Stimulated activated naive B cell treated with anti-CD40 and anti-IgM and Interleukin-4, amounts not matched to agents 10 μg/mL and 1 μg/mL and 100 μg/mL, for 72 hours (primary cell): ENCODE measurements at places on chromosomes 3 and 15.

GRCh38 chr3:40186508-40186907 is 123.0 kb upstream of the EIF1B start:
- DNase-seq = no peak

- no peak for DNase-seq
Measured at GRCh38 chr15:48845123-48845522, 32.8 kb upstream of the EID1 start.

GRCh38 chr15:57486833-57487232 is 104.9 kb upstream of the MYZAP start:
- DNase-seq = no peak

DNA sequence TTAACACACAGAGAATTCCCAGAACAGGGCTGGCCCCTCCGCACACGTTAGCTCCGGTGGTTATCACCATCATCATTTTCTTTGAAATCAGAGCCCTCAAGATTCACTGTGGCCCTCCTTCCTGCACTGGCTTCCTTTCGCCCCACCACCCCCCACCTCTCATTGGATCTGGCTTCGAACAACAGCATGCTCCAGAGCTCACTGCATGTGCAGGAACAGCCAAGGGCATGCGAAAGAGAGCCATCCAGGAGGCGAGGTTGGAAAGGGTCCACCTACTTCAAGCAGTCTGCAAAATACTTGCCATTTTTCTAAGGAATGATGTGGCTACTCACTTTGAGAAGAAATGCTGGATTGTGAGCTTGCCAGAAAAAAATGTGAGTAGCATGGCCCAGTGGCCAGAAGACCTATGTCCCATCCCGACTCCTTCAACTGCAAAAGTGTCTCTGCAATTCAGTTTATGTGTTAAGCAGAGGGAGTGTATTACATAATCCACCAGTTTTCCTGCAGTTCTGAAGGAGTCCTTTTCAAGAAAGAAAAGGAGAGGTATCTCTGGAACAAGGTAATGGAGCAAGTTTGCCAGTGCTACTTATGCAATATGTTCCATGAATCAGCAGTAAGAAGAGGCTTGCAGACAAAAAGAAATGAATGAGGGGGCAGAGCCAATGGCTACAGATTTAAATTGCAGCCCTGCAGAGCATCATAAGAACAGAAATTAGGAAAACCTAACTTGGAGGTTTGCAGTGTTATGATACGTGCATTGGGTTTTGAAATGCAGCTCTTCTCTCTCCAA is 92.8 kb downstream of the OCA2 start:
- no peak for DNase-seq

DNA sequence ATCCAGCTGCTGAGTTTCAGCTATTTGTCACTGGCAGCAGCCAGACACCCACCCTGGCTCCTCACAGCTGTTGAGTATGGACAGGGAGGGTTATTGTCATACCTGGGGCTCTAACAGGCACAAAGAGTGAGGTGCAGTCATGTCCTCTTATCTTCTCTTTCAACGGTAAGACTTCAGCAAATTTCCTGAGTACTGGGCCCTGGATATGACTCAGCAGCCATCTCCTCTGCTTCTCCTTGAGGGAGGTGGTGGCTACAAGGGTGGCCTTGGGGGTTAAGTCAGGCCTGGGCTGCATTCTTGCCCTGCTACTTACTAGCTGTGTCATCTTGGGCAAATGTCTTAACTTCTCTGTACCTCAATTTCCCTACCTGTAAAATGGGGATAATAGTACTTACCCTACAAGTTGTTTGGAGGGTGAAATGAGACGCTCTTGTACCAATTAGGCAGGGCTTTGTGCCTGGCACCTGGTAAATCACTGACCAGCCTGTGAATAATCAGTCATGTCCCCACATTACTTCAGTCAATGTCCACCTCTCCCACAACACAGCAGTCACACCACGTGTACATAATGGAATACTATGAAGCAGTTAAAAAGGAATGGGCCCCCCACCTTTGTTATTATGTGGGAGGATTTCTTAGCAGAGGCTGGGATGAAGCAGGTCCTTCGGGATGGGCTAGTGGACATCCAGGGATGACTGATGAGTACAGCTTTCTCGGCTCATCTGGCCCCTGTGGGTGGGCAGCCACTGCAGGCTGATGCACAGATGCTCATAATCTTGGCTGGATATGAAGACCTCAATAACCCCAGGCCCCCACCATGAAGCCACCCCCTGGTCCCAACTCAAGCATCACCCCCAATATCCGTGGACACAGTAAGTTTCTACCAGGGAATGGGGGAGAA is 528.8 kb downstream of the SHQ1 start:
- no peak for DNase-seq

GRCh38 chr15:34889476-34889875 is 80.1 kb downstream of the AQR start:
- DNase-seq = no peak

- no peak for DNase-seq
Measured at GRCh38 chr15:101162701-101163483, 89.0 kb downstream of the CHSY1 start.

- DNase-seq = no peak
Measured at GRCh38 chr3:123705488-123706285, 120.8 kb upstream of the HACD2 start.

GRCh38 chr3:115628075-115628412 is 4.7 kb downstream of the GAP43 start:
- DNase-seq = no peak

- no peak for DNase-seq
Measured at GRCh38 chr3:174270841-174271240, 588.3 kb upstream of the NAALADL2 start.

- no peak for DNase-seq
Measured at GRCh38 chr3:179018808-179019207, 52.8 kb downstream of the ZMAT3 start.
